ENCODE measurements at places on chromosomes 2 and 18. TPM values are rescaled to one million over a fixed set of nuclear protein-coding genes. Genes with fewer than 3 reads are reported as not detected.

DNA sequence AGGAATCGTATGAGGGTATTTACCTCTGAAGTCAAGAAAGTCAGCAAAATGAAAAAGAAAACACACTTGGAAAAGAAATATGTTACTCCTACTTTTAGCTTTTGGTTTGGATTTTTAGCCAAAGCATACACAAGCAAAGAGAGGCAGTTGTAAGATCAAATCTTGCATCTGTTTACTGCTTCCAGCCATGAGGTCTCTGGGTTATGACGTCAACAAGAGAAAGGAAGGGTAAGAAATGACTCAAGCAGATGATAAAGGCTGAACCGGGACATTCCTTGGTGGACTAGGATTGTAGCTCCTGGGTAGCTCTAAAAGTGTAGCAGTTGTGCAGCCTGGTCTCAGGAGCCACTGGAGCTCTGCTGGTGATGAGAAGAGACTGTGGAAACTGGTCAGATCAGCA, 16.8 kb downstream of the CTNNA2 start:
- ATAC-seq: no peak

GRCh38 chr18:48954886-48955819, 4.4 kb upstream of the SMAD7 start:
- ATAC-seq: no peak

GRCh38 chr2:151842830-151843690, 14.8 kb upstream of the ARL5A start:
- no peak for ATAC-seq

GRB14 gene
- total RNA-seq: 2.0 TPM

RIT2 gene
- not detected for total RNA-seq

GCG gene
- not detected for total RNA-seq

All from gastroesophageal sphincter (tissue), 4 donors.